Hindlimb muscle (tissue), 1 donor: ENCODE measurements at places on chromosomes 4 and X. TPM values are rescaled to one million over a fixed set of nuclear protein-coding genes. Genes with fewer than 3 reads are reported as not detected.
A peak's percentile ranks its signal among the peaks of the same experiment; 100 is the strongest.

- DNase-seq: no peak
These were observed 305.9 kb upstream of the HAND2 start for GRCh38 chr4:173835903-173836302.

GRCh38 chrX:111615227-111615626 lies 65.7 kb upstream of the ALG13 start:
- no peak for DNase-seq

- DNase-seq: peak; percentile 10
These were observed 101.9 kb downstream of the MAML3 start for GRCh38 chr4:140052050-140052449.

GRCh38 chr4:115844180-115844579 lies 730.8 kb upstream of the NDST4 start:
- DNase-seq: no peak

- no peak for DNase-seq
These were observed 141.4 kb upstream of the LNX1 start for GRCh38 chr4:53732661-53733060.

GRCh38 chrX:16882169-16882568 lies 12.0 kb upstream of the RBBP7 start:
- peak; percentile 30 for DNase-seq

GRCh38 chr4:79917246-79917645 lies 155.8 kb downstream of the ANTXR2 start:
- DNase-seq: no peak

GRCh38 chr4:1716065-1716945 lies 4.2 kb upstream of the SLBP start:
- DNase-seq: no peak

TMEM144 gene
- 3.3 TPM for polyA plus RNA-seq

NDST4 gene
- 2.3 TPM for polyA plus RNA-seq

RAB9B gene
- 22.6 TPM for polyA plus RNA-seq

GUCY1A1 gene
- 11.5 TPM for polyA plus RNA-seq

MMRN1 gene
- polyA plus RNA-seq: 2.2 TPM

MSX1 gene
- 2.0 TPM for polyA plus RNA-seq

F8A2 gene
- not detected for polyA plus RNA-seq
